NCI-H748 treated with DMSO at 0.1 percent for 48 hours (cell line): ENCODE measurements at places on chromosomes 1 and 21.

DNA sequence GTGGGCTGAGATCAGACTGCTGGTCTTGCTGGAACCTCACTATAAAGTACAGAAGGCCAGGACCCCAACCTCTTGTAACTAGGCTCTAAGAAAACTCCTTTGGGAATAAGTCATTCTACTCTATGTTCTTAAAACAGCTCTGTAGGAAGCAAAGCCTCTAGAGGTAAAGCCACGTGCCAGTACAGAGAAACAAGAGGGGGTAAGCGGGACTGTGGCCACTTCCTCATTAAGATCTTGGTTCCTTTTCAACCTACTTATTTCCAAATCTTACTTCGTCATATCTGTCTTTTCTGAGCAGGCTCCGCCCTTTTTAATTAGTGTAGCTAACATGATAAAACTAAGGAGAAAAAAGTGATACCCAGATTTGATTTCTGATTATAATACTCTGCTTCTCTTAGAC is 3.8 kb downstream of the NCSTN start:
- no peak for DNase-seq

GRCh38 chr1:201419256-201419655 is 2.3 kb downstream of the TNNI1 start:
- DNase-seq, result no peak

GRCh38 chr1:152756872-152757271 is 953 bp upstream of the KPRP start:
- DNase-seq, result no peak

DNA sequence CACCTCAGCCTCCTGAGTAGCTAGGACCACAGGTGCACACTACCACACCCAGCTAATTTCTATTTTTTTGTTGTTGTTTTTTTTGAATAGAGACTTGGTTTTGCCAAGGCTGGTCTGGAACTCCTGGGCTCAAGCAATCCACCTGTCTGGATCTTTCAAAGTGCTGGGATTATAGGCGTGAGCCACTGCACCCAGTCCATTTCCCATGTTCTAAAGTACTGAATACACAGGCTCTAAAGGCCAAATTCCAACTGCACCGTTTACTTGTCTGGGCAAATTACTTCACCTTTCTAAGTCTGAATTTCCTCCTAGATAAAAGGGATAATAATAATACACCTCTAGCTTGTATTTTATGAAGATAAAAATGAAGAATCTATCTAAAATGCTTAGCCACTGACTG is 39.6 kb downstream of the FRRS1 start:
- no peak for DNase-seq

GRCh38 chr1:210262167-210262896 is 29.7 kb downstream of the SERTAD4 start:
- DNase-seq, result no peak

GRCh38 chr21:31798842-31799704 is 67.2 kb upstream of the SCAF4 start:
- no peak for DNase-seq

DNA sequence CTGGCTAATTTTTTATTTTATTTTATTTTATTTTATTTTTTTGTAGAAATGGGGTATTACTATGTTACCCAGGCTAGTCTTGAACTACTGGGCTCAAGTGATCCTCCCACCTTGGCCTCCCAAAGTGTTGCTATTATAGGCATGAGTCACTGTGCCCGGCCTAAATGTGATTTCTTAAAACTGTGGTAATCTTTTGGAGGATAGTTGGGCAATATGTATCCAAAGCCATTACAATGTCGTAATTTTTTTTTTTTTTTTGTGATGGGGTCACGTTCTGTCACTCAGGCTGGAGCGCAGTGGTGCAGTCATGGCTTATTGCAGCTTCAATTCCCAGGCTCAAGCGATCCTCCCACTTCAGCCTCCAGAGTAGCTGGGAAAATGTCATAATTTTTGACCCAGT is 14.2 kb downstream of the ETV3L start:
- no peak for DNase-seq

GRCh38 chr1:156513185-156513584 is 12.6 kb upstream of the MEF2D start:
- DNase-seq, result no peak

DNA sequence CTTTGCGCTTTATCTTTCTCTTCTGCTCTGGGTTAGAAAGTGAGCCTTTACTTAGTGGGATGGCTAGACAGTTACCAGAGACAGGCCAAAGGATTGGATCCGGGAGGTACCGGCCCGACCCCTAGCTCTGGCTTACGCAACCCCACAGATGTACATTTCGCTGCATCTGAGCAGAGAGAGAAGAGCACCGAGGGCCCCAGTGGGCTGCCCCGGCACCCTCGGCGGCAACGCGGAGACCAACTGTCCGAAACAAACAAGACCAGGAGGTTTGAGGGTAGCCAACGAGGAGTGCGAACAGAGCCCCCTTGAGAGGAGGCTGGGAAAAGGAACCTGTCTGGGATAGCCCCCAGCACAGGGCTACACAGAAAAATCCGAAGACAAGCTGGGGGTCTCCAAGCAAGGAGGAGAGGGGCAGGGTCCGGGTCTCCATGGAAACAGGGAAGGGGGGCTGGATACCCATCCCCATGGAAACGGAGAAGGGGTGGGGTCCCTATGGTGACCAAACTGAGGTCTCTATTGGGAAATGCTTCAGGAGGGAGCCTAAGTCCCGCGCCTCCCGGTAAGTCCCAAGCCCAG is 373 bp downstream of the MTF1 start:
- DNase-seq, result no peak
